Tibial nerve (tissue), 4 donors: ENCODE measurements at places on chromosomes 2 and 18. TPM values are rescaled to one million over a fixed set of nuclear protein-coding genes. Genes with fewer than 3 reads are reported as not detected.

- no peaks in the 10 kb centered on the region for H3K27me3 ChIP-seq
- H3K36me3 ChIP-seq = peaks cover 36% of the 10 kb centered on the region
- H3K4me1 ChIP-seq = no peaks in the 10 kb centered on the region
- peak overlapping the region; percentile 66 for H3K27ac ChIP-seq
Observed at GRCh38 chr2:164694275-164694695, 73.0 kb upstream of the GRB14 start.

DNA sequence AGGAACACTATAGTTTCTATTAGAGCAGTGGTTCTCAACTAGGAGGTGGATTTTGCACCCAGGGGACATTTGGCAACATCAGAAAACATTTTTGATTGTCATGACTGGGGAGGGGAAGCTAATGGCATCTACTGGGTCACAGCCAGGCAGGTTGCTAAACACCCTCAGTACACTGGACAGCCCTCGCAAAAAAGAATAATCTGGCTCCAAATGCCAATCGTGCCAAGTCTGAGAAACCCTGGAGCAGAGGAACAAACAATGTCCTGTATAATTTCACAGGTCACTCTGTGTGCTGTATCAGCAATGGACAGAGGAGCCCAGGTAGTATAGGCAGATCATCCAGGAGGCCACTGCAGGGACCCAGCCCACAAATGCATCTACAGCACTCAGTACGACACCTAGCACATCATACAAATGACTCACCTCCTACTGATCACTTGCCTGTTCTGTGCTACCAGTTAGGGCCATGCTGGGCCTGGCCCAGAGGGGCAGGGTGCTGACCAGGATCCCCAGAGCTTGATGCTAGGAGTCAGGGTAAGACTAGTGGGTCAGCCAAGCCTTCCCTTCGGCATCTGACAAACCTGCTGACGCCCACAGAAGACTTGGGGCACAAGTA, 37.6 kb downstream of the SFXN5 start:
- H3K27ac ChIP-seq = no peak overlapping the region
- H3K4me3 ChIP-seq = no peak overlapping the region
- H3K4me1 ChIP-seq = no peaks in the 10 kb centered on the region
- no peaks in the 10 kb centered on the region for H3K36me3 ChIP-seq

- no peak overlapping the region for H3K27ac ChIP-seq
- DNase-seq = peak; percentile 5
- H3K36me3 ChIP-seq = no peaks in the 10 kb centered on the region
- H3K27me3 ChIP-seq = no peaks in the 10 kb centered on the region
- H3K4me1 ChIP-seq = no peaks in the 10 kb centered on the region
Observed at GRCh38 chr2:124001696-124002430, 23.2 kb upstream of the CNTNAP5 start.

DNA sequence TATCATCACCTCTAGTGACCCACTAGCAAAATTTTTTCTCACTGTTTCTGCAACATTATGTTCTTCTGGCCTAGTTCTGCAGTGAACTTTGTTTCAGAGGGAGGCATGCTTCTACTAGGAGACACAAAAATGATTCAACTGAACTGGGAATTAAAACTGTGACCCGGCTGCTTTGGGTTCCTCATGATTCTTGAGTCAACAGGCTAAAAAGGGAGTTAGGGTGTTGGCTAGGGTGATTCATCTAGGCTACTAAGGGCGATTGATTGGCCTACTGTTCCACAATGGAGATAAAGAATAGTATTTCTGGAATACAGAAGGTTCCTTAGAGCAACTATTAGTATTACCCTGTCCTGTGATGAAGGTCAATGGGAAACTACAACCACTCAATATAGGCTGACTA, 179.5 kb downstream of the PPP1R1C start:
- H3K27ac ChIP-seq = no peak overlapping the region
- H3K27me3 ChIP-seq = no peaks in the 10 kb centered on the region
- H3K4me3 ChIP-seq = no peak overlapping the region
- H3K4me1 ChIP-seq = peaks cover 5% of the 10 kb centered on the region
- DNase-seq = no peak

- no peaks in the 10 kb centered on the region for H3K36me3 ChIP-seq
- H3K27ac ChIP-seq = no peak overlapping the region
- no peak for DNase-seq
- no peaks in the 10 kb centered on the region for H3K27me3 ChIP-seq
Observed at GRCh38 chr18:44837482-44838180, 156.9 kb downstream of the SETBP1 start.

Gene FEV
- not detected for total RNA-seq

DNA sequence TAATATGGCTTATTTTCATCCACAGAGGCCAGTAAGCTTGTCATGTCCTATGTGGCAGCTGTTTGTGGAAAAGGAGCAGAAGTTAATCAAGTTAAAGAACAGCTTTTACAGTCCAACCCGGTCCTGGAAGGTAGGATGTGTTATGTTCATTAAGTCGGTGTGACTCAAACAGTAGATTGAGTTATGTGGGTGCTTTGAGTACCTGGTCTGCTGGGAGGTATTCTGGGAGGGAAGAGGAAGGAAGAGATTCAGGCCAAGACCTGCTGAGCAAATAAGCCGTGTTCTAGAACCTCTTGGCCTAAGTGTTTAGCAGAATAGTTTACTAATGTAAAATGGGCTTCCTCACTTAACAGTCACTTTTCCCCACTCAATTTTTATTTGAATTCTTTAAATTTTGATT, 96.2 kb downstream of the MYO1B start:
- DNase-seq = no peak
- no peak overlapping the region for H3K27ac ChIP-seq
- no peaks in the 10 kb centered on the region for H3K27me3 ChIP-seq
- H3K4me3 ChIP-seq = no peak overlapping the region
- no peaks in the 10 kb centered on the region for H3K36me3 ChIP-seq
- H3K4me1 ChIP-seq = peaks cover 18% of the 10 kb centered on the region

- H3K4me1 ChIP-seq = no peaks in the 10 kb centered on the region
- no peaks in the 10 kb centered on the region for H3K27me3 ChIP-seq
- DNase-seq = no peak
Observed at GRCh38 chr18:31624892-31625640, 33.4 kb downstream of the TTR start.

GRCh38 chr2:236558036-236558435, 11.6 kb upstream of the ACKR3 start:
- H3K4me3 ChIP-seq = no peak overlapping the region
- no peaks in the 10 kb centered on the region for H3K27me3 ChIP-seq
- H3K4me1 ChIP-seq = no peaks in the 10 kb centered on the region
- no peaks in the 10 kb centered on the region for H3K36me3 ChIP-seq
- no peak overlapping the region for H3K27ac ChIP-seq

DNA sequence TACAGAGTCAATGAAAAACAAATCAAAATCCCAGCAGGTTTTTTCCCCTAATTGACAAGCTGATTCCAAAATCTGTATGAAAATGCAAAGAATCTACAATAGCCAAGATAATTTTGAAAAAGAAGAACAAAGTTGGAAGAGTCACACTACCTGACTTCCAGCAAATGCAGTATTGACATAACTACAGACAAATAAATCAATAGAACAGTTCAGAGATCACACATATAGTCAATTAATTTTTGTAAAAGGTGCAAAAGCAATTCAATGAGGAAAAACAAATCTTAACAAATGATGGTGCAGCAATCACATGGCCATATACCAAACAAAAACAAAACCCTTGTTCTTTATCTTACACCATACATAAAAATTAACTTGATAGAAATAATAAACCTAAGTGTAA, 74.6 kb upstream of the ST8SIA5 start:
- no peak overlapping the region for H3K4me3 ChIP-seq
- H3K27ac ChIP-seq = no peak overlapping the region
- no peaks in the 10 kb centered on the region for H3K4me1 ChIP-seq
- H3K27me3 ChIP-seq = no peaks in the 10 kb centered on the region

Gene AGXT
- not detected for total RNA-seq
